ENCODE measurements at places on chromosomes 16 and 17.

- no peak for DNase-seq
These were observed 114.8 kb upstream of the RBFOX1 start for GRCh38 chr16:7217797-7218196.

DNA sequence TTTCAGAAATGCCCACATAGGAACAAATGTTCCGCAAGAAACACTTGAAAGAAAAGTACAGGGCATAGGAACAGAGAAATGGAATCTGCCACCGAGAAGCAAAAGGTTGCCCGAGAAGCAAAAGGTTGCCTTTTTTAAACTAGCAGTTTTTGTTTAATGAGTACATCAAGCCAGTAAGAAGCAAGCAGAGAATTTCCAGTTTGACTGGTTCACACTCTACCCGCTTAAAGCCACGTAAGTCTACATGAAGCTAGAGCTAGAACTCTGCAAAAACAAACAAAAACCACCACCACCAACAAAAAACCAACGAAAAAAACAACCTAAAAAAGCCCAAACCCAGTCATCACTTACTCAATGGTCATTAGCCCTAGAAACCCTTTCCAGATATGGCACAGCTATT lies 144.3 kb downstream of the MAP2K6 start:
- no peak for DNase-seq

DNA sequence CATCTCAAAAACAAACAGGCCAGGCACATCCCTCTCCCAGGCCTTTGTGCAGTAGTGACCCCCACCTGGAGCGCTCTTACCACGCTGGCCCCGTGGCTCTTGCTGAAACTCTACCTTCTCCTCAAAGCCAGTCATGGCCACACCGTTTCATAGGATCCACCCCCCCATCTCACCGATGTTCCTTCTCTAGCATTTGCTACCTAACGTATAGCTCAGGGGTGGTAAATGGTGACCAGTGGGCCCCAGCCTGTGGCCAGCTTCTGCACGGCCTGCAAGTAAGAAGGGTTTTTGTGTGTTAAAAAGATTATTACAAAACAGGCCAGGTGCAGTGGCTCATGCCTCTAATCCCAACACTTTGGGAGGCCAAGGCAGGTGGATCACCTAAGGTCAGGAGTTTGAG lies 43.8 kb downstream of the RMI2 start:
- no peak for DNase-seq

GRCh38 chr17:79033741-79034501 lies 10.0 kb downstream of the C1QTNF1 start:
- DNase-seq = no peak

DNA sequence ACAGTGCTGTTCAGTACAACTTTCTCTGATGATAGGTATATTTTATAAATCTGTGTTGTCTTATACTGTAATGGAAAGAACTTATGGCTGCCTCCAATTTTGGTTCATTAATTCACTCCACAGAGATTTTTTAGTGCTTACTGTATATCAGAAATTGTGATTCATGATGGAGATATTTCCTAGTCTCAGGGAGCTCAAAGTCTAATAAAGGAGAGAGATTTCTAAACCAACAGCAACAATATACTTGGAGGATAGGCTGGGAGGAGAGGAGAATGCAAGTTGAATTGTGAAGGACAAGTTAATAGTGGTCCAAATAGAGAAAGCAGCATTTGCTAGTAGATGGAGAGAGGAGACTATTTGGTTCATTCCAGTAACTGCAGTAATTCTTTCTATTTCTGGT lies 63.5 kb downstream of the TANC2 start:
- no peak for DNase-seq

- no peak for DNase-seq
These were observed 1.5 kb upstream of the SOX9 start for GRCh38 chr17:72119077-72119872.

- DNase-seq = no peak
These were observed 10.0 kb upstream of the PRR29 start for GRCh38 chr17:63988127-63988478.

DNA sequence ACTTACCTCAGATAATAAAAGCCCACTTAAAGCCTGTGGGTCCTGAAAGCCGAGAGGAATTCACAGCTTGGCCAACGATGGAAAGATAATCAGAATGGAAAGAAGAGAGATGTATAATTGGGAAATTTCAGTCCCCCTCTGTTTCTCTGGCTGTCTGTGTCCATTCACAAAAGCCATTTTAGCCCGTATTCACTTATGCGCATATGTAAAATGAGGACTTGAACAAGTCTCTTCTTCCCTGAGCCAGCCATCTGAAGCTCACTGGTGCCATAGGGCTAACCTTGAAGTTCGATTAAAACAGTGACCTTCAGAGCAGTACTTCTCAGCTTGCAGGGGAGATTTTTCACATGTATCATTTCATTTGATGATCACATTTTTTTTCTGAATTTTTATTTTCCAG lies 527.2 kb downstream of the GRIN2A start:
- no peak for DNase-seq
